ENCODE measurements at places on chromosomes 2 and 18.

DNA sequence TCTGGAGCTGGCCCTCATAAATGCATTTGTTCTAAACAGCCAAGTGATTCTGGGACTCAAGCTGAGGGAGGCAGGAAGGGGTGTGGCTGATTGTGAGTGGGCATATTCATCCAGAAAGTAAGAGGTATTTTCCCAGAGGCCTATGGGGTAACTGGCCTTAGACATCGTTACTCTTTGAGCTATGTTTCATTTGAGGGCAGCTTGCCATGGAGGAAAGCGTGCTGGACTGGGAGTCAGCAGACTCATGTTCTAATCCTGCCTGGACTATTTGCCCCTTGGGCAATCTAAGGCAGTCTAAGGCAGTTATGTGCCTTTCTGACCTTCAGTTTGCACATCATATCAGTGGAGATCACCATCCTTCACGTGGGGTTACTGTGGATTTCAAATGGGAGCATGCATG is 93.5 kb upstream of the SLC14A2 start:
- DNase-seq, result no peak

DNA sequence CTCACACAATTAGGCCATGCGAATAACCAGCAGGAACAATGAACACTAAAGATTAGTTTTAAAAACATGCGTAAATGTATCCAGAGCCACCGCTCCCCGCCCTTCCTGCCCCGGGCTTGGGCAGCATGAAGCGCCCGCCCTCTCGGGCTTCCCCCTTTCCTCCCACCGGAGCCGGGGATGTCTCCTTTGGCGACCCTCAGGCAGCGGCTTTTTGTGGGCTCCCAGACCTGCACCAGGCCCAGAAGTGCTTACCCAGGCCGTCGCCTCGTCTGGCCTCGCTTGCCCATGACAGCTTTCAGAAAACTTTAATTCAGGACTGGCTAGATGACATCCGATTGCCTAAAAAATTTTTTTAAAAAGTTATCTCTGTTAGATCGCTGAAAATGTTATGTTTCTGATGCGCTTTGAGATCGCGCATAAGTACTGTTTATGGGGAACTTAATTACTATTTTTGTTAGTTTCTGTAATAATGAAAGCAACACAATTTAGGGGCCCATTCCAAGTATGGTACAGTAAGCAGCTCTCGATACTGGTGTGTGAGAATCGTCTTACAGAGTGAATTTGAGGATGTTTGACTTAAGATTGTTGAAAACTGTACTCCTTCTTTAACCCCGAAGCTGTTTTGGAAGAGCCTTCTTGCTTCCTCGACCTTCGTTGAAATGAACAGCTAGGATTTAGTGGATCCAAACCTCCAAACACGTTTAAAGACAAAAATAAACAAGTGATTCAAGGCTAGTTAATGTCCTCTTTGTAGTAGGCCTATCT is 1.1 kb downstream of the MAP3K20 start:
- DNase-seq, result no peak

- no peak for DNase-seq
Measured at GRCh38 chr2:160474319-160474645, 19.3 kb downstream of the RBMS1 start.

DNA sequence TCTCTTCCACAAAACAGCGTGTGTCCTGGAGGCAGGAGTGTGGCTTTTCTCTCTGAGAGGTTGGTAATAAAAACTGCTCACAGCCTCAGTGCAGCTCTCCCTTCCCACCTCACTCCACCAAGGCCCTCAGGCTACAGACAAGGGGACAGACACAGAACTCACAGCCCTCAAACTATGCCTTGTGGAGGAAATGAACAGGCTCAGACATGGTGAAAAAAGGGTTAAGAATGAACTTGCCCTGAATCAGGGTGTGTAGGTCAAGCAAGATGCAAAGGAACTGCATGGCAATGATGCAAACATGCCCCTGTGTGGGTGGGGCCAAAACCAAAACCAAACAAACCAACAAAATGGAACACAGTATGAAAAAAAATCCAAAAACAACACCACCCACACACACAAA is 125.8 kb downstream of the GALNT14 start:
- DNase-seq, result no peak

- DNase-seq, result no peak
Measured at GRCh38 chr2:166444306-166444705, 49.7 kb downstream of the SCN7A start.

DNA sequence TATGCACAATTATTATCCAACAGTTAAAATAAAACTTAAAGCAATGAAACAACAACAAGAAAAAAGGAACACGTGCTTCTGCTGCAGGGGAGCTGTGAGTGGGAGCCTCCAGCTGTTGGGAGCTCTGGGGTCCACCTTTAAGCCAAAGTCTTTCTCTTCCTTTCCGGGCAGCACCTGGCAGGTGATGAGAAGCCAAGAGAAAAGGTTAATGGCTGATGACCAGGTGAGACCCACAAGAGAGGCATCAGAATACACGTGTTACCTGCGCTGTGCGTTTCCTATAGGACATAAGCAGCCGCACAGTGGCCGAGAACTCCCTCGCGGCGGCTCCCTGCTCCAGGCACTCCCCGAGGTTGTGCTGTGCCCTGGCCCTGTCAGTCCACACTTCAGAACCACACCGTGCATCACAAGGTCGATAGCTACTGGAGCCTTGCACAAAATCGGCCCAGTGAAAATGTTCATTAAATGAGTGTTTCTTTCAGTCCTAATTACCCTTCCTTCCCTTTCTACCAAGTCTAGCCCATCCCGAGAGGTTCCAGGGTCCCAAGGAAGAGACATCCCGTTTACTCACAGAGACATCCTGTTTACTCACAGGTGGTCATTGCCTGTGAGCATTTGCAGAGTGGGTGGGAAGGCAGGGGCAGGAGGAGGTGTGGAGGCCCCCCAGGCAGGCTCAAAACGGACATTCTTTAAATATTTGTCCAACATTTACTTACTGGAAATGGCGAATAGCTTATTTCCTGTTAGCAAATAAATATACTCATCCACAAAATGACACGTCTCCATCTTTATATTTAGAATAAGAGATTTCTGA is 44.9 kb upstream of the ASB18 start:
- no peak for DNase-seq

GRCh38 chr2:201255408-201256033 is 4.8 kb upstream of the CASP8 start:
- DNase-seq, result no peak

DNA sequence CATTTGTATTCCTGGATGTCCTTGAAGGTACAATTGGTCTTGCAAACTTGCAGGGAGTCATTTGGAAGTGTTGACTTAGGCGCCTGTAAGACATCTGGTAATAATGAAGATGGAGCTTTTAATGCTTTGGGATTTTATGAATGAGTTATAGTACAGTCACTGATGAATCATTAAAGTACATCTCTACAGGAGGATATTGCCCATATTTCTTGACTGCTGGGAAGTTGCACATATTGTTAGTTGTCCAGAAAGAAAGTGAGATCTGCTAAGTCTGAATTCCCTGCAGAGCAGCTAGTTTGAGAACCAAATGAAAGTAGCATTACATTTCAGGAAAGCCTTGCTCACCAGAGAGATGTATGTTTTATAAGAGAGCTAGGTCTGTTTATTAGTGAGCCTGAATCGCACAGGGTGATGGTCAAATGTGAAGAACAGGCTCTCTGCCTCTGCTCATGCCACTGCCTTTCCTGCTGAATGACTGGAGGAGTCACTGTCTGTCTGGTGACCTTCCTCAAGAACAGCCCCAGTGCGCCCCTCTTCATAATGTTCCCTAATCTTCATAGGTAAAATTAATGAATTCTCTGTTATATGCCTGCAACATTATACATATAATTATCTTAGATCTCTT is 138.9 kb upstream of the KLHL14 start:
- DNase-seq, result no peak

GRCh38 chr2:10091182-10091888 is 11.1 kb upstream of the CYS1 start:
- no peak for DNase-seq

GRCh38 chr2:136327162-136327852 is 209.4 kb upstream of the CXCR4 start:
- peak; percentile 8 for DNase-seq

DNA sequence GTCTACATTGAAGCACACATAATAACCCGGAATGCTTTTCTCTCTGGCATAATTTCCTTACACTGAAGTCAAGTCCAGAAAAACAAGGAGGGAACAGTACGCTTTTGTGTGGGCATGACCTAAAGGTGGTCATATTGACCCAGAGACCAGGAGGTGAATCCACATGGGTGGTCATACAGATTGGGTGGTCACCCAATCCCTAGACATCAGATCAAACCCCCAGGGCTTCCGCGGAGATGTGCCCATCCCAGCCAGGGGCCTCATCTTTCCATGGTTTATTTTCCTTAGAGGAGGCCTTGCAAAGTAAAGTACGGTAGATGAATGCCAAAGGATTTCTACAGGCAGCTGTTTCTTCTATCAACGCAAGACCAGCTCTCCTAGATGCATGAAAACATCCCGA is 38.8 kb downstream of the FAM168B start:
- no peak for DNase-seq

DNA sequence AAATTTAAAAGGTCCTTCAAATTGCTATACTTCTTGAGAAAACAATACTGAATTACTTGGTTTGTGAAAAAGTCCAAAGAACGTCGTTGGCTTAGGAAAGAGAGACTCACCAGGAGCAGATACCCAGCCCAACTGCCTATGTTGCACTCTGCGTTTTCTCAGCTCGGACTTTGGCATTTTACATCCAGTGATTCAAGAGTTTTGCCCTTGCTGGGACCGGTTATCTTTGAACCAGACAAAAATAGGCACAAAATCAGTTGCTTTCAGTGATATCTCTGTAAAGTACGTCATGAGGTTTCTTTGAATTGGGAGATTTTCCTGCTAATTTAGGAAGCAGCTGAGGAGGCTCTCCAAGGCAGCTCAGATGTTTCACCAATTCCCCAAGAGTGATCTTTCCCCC is 29.3 kb downstream of the FHOD3 start:
- DNase-seq, result no peak

DNA sequence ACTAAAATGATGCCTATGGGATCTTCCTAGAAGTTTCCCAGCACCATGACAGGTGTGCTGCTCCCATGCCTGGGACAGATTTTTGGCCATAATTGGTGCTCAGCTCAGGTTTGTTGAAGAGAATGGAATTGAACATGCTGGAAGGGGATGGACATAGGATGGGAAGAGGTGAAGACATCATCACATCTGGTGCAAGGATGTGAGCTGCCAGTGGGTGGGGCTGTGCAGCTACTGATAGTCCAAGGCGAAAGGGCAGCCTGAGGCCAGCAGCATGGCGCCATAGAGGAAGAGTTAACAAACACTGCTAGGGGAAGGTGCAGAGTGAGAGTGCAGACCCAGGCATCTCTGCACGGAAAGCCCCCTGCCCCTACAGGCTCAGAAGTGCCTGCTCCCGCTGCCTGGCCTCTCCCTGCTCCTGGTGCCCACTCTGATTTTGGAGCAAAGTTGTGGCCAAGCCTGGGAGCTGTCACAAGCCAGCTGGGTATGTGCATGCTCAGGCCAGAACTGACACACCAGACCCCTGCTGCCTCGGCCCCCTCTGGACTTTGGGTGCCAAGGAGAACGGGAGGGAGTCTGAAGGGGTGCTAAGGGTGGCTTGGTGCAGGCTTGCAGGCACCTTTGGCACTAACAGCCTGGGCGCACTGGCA is 178.6 kb downstream of the ZBTB7C start:
- peak; percentile 71 for DNase-seq

GRCh38 chr2:94984964-94985575 is 40.4 kb upstream of the MAL start:
- no peak for DNase-seq

DNA sequence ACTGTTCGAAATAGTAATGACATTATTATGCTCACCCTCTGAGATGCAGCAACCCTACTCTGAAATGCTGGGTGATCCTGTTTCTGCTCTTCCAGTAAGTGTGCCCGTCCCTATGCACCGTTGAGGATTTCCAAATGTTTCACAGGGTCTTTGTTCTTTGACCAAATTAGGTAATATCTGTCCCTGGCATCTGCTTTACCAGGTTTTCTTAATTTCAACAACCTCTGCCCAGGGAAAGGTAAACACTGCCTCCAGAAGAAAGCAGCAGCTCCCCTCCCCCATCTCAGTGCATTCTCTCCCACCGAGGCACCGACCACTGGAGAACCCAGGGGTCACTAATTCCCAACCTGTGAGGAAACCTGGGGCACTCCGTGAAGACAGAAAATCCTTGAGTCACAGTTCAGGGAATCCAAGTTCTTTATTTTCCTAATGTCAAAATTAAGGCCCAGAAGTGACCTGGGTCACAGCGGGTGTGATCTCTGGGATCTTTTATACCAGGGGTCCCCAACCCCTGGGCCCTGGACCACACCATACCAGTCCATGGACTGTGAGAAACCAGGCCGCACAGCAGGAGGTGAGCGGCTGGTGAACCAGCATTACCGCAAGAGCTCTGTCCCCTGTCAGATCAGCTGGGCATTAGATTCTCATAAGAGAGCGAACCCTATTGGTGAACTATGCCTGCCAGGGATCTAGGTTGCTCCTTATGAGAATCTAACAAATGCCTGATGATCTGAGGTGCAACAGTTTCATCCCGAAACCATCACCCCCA is 1.2 kb upstream of the GRB14 start:
- no peak for DNase-seq

- DNase-seq, result no peak
Measured at GRCh38 chr2:38789691-38790090, 11.7 kb downstream of the GEMIN6 start.

DNA sequence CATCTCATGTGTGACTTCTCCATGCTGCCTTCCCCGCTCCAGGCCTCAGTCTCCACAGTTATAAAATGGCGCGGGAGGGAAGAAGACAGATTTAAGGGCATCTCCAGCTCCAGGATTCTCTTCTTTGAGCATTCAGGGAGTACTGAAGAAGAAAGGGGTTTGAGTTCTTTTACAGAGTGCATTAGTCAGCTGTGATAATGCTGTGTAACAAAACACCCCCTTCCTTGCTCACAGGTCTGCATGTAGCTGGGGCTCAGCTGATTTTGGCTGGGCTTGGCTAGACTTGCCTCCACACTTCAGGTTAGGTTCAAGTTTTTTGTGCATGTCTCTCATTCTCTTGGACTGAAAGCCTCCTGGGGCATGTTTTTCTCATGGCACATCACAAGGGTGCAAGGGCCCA is 8.0 kb upstream of the SLC66A3 start:
- DNase-seq, result no peak

- no peak for DNase-seq
Measured at GRCh38 chr2:145764631-145765030, 1244.7 kb upstream of the ZEB2 start.

GRCh38 chr2:133596701-133597393 is 28.6 kb upstream of the NCKAP5 start:
- DNase-seq, result no peak
